ENCODE measurements at places on chromosomes 4 and X.

GRCh38 chr4:110190249-110190648 is 8.2 kb downstream of the ELOVL6 start:
- no peak for DNase-seq

DNA sequence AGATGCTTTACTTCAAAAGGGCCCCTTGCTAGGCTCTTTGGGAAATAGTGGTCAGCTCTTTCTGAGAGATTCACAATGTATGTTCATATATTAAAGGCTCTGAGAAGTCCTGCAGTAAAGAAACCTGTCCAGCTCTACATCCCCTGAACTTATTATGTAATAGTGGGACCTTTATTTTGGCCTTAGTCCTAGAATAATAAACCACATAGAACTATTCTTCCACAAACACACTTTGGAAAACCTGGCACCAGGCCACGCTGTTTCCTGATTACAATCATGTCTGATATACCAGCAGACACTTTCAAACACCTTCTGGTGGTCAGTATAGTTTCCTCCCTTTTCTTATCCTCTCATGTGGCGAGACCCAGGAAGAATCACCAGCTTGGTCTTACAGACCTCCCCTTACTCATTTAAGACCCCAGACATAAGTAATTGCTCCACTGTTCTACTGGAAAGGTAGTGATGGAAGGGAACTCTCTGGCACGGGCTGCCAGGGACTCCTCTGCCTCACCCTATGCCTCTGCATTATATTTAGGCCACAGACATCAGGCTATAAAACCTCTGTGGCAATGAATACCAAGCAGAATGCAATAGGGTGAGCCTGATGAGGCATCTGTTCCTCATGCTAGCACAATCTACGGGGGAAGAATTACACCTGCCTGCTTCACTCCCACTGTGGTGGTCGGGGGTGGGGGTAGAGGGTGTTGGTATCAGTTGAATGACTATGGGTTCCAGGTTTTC is 5.7 kb upstream of the PPEF1 start:
- DNase-seq, result no peak

GRCh38 chr4:5996641-5997040 is 21.6 kb downstream of the C4orf50 start:
- DNase-seq, result peak; percentile 14

- no peak for DNase-seq
Observed at GRCh38 chr4:155107059-155107458, 101.4 kb upstream of the NPY2R start.

DNA sequence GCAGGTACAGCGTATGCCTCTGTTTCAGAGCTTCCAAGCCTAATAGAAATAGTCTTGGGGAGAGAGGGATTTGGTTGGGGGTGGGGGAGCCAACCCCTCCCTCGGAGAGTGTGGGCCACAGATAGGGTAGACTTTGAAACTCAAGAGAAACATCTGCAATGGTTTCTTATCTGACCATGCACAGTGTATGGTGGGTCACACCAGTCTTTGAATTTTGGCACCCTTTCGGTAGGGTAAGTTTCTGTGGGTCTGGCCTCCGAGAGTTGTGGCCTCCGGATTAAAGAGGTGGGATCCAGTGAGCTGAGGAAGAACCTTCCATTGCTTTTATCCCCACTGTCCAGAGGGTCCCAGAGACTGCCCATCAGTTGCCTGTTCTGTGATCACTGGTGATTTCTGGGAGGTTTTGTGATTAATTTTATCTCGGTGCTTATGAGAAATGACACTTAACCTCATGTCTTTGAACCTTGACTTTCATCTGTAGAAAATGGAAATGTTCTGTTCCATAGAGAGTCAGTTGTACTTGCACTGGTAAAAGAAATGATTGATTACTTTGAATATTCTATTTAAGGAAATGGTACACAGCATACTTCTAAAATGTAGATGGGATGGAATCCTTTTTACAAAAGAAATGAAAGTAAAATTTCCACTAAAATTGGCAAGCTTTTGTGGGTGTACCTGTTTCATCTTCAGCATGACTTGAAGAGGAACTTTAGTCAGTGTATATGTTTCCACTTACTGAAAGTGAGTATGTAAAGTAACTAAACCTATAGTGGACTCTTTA is 62.7 kb downstream of the TMEM131L start:
- no peak for DNase-seq

DNA sequence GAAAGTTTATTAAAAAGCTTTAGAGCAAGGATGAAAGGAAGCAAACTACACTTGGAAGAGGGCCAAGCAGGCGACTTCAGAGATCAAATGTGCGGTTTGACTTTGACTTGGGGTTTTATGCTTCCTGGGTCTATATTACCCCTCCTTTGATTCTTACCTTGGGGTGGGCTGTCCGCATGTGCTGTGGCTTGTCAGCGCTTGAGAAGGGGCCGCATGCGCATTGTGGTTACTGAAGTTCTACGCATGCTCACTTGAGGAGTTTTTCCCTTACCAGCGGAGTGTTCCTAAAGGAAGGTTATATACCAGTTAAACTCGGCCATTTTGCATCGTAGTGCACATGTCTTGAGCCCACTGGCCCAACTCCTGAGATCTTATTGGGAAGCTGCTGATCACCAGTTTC is 9.9 kb downstream of the ZNF157 start:
- DNase-seq, result no peak

GRCh38 chrX:70664726-70665125 is 220.1 kb downstream of the DLG3 start:
- peak; percentile 19 for DNase-seq

GRCh38 chr4:133000012-133000411 is 149.1 kb upstream of the PCDH10 start:
- DNase-seq, result no peak

- DNase-seq, result no peak
Observed at GRCh38 chrX:120087289-120088017, 10.0 kb upstream of the RHOXF2B start.

DNA sequence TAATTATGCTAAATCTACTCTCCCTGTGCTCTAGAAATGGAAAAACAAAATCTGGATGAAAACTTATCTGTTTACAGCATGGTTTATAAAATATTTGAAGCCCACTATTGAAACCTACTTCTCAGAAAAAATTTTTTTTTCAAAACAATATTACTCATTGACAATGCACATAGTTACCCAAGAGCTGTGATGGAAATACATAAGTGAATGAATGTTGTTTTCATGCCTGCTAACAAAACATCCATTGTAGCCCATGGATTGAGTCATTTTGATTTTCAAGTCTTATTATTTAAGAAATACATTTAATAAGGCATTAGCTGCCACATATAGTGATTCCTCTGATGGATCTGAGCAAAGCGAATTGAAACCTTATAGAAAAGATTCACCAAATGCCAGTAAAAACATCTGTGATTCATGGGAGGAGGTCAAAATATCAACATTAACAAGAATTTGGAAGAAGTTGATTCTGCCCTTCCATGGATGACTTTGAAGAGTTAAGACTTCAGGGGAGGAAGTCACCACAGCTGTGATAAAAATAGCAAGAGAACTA is 144.7 kb upstream of the HHIP start:
- no peak for DNase-seq

DNA sequence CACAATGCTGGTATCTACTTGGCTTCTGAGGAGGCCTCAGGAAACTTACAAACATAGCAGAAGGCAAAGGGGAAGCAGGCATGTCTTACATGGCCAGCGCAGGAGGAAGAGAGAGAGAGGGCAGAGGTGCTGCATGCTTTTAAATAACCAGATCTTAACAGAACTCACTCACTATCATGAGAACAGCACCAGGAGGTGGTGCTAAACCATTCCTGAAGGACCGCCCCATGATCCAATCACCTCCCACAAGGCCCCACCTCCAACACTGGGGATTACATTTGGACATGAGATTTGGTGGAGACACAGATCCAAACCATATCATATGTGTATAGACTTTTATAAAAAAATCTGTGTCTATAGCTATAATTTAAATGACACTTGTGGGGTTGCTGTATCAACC is 48.6 kb upstream of the ERVMER34-1 start:
- no peak for DNase-seq

DNA sequence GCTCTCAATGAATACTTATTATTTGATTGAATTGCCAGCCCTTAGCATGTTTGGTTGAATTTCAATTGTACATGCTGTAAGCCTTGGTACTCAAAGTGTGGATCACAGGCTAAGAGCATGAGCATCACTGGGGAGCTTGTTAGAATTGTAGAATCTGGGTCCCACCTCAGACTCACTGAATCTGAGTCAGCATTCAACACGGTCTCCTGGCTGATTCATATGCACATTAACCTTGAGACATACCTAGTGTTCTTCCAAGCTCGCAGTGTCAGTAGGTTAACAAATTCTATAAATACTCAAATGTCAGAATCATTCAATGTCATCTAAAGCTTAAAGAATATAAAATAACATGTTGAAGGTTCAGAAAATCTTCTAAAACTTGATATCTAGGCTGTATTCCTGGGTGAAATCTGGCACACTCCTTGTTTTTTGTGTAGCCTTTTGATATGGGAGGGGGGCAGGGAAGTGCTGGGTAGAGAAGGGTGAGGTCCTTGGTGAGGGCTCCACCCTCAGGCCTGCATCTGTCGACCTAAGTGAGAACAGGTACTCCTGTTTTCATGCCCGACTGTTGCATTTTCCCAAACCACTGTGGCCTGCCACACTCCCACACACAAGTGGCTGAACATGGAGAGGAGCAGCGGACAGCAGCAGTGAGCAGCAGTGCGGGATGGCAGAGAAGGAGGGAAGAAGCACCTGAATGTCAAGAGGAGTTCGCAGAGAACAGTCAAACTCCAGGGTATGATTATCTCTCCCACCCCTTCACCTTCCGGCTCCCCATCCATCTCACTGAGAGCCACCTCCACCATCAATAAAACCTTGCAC is 529.6 kb upstream of the IGFBP7 start:
- DNase-seq, result no peak

DNA sequence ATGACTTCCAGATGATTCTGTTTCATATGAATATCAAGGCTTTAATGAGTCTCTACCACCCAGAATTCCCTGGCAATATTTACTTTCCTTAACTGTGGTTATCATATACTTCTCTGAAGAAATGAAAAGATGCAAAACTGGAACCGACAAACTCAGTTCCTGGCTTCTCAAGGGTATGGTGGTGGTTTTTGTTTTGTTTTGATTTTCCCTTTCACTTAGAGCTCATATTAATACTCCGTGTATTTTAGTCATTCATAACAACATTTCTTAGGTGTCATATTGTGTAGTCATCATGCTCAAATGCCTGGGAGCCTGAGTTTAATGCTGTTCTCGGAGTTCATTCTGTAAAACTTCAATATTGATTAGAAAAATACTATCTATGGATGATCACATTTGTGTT is 665 bp downstream of the TRPC5OS start:
- no peak for DNase-seq

- no peak for DNase-seq
Observed at GRCh38 chr4:183765251-183765911, 106.3 kb downstream of the TRAPPC11 start.

DNA sequence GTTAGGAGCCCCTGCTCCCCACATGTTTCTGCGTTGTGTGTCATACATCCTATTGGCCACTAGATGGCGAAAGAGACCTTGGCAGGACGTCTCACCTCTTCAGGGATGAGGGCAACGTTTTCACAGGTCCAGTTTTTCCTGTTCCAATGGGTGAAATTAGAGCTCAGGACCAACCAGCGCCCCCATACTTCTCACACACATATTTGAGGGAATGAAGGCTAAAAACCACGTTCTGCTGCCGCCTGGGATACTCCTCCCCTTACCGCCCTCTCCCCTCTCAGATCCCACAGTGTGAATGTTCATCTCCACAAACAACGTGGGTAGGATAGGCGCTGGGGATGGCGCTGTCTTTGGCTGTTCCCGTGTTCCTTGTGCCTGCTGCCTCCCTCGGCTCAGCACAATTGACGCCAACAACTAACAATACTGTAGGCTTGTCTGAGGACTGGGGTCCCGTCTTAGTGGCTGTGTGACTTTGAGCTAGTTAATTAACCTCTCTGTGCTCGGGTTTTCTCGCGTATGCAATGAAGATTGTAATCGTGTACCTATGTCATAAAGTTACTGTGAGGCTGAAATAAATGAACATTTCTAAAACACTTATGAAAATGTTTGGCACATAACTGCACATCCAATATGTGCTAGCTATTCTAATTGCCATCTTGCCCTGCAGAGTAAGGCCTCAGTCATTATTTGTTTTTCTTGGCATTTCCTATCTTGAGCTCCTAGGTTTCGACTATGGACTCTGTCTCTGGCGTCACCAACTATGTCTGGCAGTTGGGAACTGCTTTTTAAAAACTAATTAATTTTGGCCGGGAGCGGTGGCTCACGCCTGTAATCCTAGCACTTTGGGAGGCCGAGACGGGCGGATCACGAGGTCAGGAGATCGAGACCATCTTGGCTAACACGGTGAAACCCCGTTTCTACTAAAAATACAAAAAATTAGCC is 181.3 kb upstream of the STK26 start:
- DNase-seq, result peak; percentile 46

GRCh38 chrX:38206542-38206941 is 14.1 kb downstream of the SRPX start:
- DNase-seq, result no peak

GRCh38 chr4:165828928-165829327 is 44.1 kb upstream of the TLL1 start:
- DNase-seq, result no peak

GRCh38 chrX:20374900-20375438 is 108.3 kb upstream of the RPS6KA3 start:
- DNase-seq, result peak; percentile 11

DNA sequence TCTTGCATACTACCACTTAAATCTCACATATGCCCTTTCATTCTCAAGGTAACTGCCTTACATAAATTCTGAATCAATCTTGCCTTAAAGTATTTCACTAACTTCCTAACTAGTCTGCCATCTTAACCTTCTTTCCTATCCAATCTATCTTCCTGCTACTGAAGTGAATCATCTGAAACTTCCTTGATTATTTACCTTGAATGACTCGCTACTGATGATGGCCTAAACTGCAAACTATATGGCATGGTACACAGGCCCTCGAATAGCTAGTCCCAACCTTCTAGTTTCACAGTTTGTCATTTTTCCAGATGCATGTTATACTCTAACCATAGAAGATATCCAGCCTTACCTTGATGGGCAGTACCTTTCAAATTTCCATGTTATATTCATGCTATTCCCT is 19.9 kb downstream of the PHKA1 start:
- DNase-seq, result no peak

GRCh38 chr4:52824270-52824602 is 37.9 kb upstream of the RASL11B start:
- no peak for DNase-seq
